ENCODE measurements at places on chromosomes 6 and 20.
A peak's percentile ranks its signal among the peaks of the same experiment; 100 is the strongest.

DNA sequence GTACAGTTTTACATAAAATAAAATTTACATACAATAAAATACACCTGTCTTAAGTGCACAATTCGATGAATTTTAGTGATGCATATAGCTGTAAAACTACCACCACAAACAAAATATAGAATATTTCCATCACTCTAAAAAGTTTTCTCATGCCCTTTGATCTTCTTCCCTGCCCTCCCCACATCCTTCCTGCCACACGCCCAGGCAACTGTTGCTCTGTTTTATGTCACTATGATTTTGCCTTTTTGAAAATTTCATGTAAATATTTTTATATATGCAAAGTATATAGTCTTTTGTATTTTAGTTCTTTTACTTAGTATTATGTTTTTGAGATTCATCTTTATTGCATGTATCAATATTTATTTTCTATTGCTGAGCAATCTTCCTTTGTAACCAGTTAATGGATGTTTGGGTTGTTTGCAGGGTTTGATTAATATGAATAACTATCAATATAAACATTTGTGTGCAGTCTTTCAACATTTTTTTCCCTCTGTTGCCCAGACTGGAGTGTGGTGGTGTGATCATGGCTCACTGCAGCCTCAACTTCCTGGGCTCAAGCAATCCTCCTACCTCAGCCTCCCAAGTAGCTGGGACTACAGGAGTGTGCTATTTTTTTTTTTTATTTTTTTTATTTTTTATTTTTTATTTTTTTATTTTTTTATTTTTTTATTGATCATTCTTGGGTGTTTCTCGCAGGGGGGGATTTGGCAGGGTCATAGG, 23.8 kb upstream of the SAMHD1 start:
- DNase-seq, result peak; percentile 73

DNA sequence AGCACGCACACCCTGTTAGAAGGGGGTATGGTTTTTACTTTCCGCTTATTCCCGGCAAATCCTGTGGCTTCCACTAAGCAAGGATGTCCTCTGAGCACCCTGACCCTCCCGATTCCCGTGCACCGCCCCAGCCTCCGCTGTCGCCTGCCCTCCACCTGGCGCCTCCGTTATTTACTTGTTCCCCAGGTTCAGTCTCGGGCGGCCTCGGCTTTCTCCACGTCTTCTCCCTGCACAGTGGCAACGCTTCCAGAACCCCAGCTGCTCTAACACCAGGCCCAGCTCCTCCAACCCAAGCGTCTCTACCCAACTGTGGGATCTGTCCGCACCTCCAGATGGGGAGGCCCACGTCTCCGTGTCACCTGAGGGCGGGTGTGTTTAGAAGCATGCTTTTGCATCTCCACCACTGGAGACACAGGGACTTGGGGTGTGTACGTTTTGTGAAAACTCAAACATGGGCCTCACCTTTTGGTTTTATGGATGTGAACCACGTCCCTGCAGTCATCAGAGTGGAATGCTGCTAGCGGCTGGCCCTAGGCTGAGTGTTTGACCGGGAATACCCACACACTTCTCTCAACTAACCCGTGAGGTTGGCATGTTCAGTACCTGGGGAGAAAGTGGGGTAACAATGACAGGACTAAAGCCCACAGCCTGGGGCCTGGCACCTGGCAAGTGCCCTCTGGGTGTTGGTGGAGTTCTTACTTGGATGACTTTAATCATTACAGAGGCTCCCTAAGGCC, 79.9 kb downstream of the THBS2 start:
- DNase-seq, result no peak

DNA sequence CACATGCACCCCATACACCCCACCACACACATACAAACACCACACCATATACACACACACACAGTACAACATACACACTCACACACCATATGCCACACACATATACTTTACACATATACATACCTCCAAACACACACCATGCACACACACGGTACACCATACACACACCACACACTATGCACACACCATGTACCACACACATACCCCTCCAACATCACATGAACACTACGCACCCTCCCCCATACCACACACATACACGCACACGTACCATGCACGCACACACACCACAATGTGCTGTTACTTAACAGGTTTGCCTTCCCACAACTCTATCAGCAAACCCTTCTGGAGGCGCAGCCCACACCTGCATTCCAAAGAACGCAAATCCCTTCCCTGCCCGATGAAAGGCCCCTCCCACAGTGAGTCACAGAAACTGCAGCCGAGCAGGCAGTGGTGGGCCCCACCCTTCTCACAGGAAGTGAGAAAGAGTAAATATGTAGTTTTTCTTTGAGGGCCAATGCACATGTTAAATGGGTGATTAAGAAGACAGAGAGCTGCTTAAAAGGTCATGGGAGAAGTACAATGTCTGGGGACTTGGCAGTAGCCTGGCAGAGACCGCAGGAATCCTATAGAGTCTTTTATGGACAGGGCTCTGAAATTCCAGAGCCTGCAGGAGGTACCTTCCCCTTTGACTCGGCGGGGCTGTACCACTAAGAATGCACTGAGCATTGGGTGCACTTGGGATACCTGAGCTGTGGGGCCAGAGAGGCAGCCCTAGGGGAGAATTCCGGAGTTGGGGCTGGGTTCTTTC, 34.1 kb upstream of the EZR start:
- peak; percentile 87 for DNase-seq

GRCh38 chr6:112149719-112150263, 62.4 kb downstream of the FAM229B start:
- no peak for DNase-seq

Measured in T follicular helper cell (primary cell).